ENCODE measurements at places on chromosomes 6 and 20.
A peak's percentile ranks its signal among the peaks of the same experiment; 100 is the strongest.

- DNase-seq: no peak
Measured at GRCh38 chr20:3046677-3047462, 1.0 kb downstream of the MRPS26 start.

DNA sequence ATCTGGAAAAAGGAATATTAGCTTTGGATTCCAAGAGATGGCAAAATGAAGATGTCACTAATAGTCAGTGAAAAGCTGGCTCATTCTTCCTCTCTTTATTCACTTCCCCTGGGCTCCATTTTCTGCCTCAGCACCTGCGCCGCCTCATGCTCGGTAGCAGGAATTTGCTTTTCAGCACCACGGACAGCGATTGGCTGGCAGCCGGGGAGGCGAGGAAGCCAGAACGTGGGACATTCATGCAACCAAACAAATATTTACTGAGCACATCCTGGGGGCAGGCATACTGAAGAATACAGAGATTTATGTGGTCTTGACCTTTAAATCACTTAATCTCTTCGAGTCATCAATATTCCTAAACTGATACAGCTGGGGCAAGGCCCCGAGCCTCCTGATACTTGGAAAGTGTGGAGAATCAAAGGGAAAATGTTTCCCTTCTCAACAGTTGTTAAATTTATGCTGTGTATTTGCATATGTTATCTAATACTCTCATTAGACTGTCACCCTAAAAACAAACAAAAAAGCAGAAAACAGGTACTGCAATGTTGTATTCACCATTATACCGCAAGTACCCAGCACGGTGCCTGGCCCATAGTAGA is 12.1 kb upstream of the PDYN start:
- no peak for DNase-seq

DNA sequence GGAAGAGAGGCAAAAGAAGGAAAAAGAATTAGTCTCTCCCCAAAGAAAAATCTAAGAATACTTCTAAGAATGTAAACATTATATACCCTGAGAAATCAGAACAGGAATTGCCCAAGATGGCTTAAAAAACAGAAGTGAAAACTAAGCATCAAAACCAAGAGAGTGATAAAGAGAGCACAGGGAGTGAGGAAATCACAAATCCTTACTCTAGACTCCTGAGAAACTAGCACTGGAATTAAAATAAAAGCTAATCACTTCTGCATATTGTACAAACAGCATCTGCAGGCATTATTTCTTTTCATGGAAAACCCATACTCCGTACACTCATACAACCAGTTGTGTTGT is 285.7 kb downstream of the BTBD9 start:
- no peak for DNase-seq

GRCh38 chr20:13443690-13444089 is 195.0 kb downstream of the TASP1 start:
- no peak for DNase-seq

DNA sequence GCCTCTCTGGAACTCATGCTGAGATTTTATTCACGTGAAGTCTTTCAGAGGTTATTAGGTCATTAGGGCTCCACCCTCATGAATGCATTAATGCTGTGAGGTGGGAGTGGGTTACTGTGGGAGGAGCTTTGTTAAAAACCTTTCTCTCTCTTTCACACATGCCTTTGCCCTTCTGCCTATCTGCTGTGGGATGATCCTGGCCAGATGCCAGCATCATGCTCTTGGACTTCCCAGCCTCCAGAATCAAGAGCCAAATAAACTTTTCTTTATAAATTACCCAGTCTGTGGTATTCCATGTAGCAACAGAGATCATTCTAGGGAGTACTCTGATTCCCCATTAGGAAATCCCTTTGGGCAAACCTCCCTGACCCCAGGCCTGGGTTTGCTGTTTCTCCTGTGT is 129.9 kb upstream of the AGPAT4 start:
- DNase-seq: no peak

DNA sequence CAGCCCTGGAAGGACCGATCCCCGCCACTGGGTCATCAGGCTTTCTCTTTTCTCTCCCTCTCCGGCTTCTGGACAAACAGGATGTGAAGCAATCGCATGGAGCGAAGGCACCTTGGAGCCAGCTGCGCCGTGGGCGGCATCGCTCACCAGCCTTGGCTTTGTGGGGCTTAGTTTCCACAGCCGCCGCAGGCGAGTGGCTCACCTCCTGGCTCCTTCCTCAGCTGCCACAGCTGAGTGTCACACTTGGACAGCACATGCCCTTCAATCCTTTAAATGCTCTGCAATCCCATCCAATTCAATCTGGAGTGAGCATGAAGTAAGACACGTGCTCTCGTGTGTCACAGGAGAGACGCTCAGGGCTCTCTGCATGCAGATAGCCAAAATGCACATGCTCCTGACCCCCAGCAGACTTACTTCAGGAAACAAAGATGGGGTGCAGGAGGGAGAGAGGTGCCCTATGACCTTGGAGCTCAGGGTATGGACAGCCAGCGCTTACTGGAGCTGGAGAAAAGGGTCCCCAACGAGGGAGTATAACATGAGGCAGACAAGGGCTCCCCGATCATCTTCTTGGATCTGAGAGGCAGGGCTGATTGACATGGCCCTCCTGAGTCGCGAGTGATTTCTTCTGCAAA is 70.9 kb downstream of the BMP7 start:
- DNase-seq: no peak

GRCh38 chr20:50133474-50134217 is 19.9 kb downstream of the PEDS1 start:
- no peak for DNase-seq

DNA sequence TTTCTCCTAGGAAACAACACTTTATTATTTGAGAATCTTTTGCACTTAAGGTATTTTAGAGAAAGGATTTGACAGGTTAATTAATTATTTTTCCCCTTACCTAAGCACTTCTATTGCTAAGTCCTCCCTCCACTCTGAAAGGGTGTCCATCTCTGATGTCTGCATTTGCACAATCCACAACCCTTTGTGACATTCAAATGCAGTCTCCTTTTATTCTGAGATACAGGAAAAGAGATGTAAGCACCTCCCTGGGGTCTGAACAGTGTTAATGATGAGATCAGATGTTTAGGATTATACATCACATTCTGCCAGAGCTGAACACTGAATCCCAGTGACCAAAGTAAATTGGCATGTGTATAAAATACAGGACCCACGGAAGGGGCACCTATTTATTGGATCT is 864.2 kb upstream of the FLRT3 start:
- no peak for DNase-seq

DNA sequence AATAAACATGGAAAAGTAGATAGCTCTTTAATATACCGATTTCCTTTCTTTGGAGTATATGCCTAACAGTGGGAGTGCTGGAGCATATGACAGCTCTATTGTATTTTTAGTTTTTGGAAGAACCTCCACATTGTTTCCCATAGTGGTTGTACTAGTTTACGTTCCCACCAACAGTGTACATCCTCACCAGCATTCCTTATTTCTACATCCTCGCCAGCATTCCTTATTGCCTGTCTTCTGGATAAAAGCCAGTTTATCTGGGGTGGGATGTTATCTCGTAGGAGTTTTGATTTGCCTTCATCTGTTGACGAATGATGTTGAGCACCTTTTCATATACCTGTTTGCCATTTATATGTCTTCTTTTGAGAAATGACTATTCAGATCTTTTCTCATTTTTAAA is 2.6 kb downstream of the MICA start:
- no peak for DNase-seq

GRCh38 chr6:56802584-56802983 is 152.3 kb upstream of the BEND6 start:
- no peak for DNase-seq

DNA sequence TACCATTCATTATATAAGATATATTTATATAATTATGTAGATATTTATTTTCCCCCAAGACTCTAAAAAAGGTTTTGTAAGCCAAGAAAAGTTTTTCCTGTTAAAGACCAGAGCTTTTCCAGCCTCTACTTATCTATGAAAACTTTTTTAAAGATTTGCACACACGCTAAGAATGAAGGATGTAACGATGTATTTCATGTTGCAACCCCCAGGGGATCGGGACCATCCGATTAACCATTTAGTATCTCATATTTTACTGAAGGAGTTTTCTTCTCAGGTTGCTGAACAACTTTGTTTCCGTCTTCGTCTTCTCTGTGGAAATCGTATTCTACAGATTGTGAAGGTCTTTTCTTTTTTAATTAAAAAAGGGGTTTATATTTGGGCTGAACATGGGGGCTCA is 70.0 kb upstream of the SASH1 start:
- no peak for DNase-seq

- no peak for DNase-seq
Measured at GRCh38 chr6:142760152-142760551, 184.8 kb downstream of the HIVEP2 start.

DNA sequence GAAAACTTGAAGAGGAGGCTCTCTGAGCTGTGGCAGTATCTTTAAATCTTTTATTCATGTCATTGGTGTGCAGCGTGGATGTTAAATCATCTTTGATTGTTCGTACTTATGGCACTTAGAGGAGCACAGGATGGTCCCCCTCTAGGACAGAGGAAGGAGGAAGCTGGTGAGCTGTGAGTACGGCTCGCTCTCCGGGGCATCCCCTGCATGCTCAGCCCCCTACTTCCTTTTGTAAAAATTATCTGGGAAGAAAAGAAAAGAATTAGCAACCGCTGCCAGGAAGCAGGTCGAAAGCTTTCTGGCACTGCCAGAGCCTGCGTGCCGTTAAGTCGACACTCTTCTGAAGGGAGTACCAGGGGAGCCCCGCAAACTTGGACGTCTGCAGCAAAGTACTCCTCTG is 158.5 kb downstream of the SYNDIG1 start:
- no peak for DNase-seq

DNA sequence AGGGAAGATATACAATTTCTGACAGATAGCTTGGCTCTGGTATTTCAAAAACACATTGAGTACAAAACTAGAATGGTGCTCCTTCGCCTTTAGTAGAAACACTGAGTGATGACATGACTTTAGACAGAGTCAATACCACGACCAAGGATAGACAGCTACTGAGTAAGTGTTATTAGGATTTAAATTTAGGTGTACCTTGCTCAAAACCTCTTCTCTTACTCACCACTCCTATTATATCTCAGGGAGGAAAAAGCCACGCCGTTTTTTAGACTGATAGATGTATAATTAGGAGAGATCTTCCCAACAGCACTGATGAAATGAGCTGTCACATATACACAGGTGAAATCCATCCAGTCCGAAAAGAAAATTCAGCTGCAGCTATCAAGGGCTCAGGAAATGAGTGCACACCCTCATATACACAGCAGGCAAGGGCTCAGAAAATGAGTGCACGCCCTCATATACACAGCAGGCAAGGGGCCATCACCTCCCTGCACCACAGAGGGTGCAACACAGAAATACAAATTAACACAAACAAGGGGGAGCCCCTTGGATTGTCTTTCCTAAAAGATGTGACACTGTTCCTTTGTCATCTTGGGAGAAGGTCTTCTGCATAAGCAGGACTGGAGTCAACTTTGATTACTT is 53.7 kb downstream of the LYRM4 start:
- no peak for DNase-seq

DNA sequence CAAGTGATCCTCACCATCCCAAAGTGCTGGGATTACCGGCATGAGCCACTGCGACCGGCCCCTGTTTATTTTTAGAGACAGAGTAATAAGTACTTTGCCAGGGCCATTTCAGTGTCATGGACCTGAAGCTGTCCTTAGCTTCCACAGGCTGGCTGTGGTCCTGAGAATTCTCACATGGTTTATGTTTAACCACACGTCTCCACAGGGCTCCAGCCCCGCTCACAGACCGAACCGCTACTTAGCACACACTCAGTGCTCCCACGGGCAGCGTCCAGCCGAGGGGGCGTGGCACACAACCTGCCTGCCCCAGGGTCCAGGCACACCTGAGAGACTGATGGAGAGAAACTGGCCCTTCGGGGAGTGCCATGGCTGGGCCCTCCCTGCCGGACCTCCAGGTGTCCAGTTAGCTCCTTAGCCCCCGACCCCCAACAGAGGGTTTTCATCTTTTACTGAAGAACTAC is 11.7 kb downstream of the ACSS1 start:
- no peak for DNase-seq

GRCh38 chr6:127717384-127717783 is 140.4 kb downstream of the C6orf58 start:
- no peak for DNase-seq

DNA sequence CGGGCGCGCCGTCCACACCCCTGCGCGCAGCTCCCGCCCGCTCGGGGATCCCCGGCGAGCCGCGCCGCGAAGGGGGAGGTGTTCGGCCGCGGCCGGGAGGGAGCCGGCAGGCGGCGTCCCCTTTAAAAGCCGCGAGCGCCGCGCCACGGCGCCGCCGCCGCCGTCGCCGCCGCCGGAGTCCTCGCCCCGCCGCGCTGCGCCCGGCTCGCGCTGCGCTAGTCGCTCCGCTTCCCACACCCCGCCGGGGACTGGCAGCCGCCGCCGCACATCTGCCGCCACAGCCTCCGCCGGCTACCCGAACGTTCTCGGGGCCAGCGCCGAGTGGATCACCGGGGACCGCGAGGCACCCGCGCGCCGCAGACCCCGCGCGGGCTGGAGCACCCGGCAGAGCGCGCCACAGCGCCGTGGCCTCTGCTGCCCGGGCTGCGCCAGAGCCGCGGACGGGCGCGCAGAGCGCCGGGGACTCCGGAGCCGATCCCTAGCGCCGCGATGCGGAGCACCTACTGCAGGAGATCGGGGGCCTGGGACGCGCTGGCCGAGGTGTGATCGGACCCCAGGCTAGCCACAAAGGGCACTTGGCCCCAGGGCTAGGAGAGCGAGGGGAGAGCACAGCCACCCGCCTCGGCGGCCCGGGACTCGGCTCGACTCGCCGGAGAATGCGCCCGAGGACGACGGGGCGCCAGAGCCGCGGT is at the start of gene BMP2:
Gene BMP2, plus strand, starts transcription at position 151 of the 692 bp plus-strand sequence. CDS start 2,441 bp downstream, outside the sequence.
- DNase-seq: no peak

DNA sequence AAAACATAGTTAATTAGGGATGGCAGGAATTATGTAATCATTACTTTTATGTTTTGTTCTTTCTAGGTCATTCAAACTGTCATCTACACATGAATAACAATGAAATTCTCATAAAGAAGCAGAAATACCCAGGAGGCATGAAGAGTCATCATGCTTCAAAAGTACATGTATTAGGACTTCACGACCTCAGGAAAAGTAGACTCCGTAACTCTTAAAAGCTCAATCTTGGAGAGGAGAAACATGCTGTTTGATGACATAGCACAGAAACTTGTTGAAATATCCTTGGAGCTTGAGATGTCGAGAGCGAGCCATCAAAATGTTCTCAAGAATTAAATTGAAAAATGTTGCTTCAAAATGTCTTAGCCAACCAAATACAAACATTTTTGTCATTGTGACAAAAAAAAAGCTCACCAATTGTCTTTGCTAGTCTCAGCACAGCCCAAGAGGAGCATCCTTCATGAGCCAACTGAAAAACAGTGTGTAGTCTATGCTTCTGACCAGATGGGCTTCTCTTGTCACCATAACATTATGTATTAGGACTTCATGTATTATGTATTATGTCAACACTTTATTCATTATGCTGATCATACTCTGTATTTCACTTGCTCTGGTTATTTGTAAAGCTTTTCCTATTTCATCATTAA is 28.2 kb upstream of the ANKEF1 start:
- no peak for DNase-seq

DNA sequence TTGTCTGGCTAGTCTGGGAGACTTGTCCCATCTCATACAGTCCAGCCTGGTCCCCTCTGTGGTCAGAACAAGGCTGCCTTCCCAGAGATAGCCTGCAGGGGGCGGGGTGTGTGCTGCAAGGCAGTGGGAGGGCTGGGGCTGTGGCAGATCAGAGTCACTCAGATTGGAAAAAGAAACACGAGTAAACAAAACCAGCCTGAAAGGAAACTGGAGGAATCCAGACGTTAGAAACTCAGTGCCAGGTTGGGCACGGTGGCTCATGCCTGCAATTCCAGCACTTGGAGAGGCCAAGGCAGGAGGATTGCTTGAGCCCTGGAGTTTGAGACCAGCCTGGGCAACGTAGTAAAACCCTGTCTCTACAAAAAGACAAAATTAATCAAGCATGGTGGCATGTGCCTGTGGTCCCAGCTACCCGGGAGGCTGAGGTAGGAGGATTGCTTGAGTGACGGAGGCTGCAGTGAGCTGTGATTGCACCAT is 20.2 kb downstream of the LEMD2 start:
- DNase-seq: peak; percentile 39

Data from stimulated activated CD8-positive, alpha-beta memory T cell treated with anti-CD3 and anti-CD28 coated beads, Interleukin-4, amount 100 ng/mL, for 1 hour (primary cell).